ENCODE measurements at places on chromosomes 11 and 22. TPM values are rescaled to one million over a fixed set of nuclear protein-coding genes. Genes with fewer than 3 reads are reported as not detected.

The WNT11 gene
- 0.16 TPM for total RNA-seq

The RAG2 gene
- total RNA-seq, result not detected

The BEST1 gene
- 0.96 TPM for total RNA-seq

The TALDO1 gene
- 163 TPM for total RNA-seq

DNA sequence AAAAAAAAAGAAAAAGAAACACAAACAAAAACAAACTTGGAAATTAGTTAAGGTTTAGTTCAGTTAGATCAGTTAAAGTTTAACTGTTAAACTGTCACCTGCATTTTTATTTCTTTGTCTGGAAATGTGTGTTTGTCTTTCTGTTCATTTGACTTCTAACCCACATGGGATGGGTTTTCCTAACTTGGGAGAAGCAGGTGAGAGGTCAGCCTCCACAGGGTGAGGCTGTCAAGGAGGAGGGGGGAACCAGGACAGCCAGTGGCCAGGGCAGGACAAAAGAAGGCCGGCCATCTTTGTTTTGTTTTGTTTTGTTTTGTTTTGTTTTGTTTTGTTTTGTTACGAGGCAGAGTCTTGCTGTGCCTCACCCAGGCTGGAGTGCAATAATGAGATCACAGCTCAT lies 13.4 kb upstream of the GCAT start:
- H3K36me3 ChIP-seq, result no peaks in the 10 kb centered on the region
- H3K27me3 ChIP-seq, result no peaks in the 10 kb centered on the region
- DNase-seq, result no peak
- no peak overlapping the region for H3K4me3 ChIP-seq
- H3K27ac ChIP-seq, result no peak overlapping the region

- no peaks in the 10 kb centered on the region for H3K4me1 ChIP-seq
- H3K36me3 ChIP-seq, result no peaks in the 10 kb centered on the region
- no peak overlapping the region for H3K27ac ChIP-seq
- DNase-seq, result no peak
- no peaks in the 10 kb centered on the region for H3K27me3 ChIP-seq
- no peak overlapping the region for H3K4me3 ChIP-seq
Observed at GRCh38 chr11:112455791-112456190, 195.1 kb upstream of the PLET1 start.

- H3K27me3 ChIP-seq, result no peaks in the 10 kb centered on the region
- H3K4me1 ChIP-seq, result no peaks in the 10 kb centered on the region
- H3K27ac ChIP-seq, result no peak overlapping the region
- H3K36me3 ChIP-seq, result no peaks in the 10 kb centered on the region
- no peak overlapping the region for H3K4me3 ChIP-seq
Observed at GRCh38 chr11:82043316-82043715, 690.3 kb downstream of the FAM181B start.

DNA sequence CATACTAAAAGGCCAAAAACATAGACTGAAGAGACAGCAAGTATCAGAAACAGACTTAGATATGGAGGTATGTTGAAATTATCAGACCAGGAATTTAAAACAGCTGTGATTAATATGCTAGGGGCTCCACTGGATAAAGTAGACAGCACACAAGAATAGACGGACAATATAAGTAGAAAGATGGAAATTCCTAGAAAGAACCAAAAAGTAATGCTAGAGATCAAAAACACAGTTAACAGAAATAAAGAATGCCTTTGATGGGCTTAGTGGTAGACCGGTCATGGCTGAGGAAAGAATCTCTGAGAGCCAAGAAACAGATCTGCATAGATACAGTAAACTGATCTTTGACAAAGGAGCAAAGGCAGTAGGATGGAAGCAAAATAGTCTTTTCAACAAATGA lies 250.2 kb downstream of the SWAP70 start:
- H3K27me3 ChIP-seq, result no peaks in the 10 kb centered on the region
- no peak for DNase-seq
- H3K4me1 ChIP-seq, result no peaks in the 10 kb centered on the region

- no peaks in the 10 kb centered on the region for H3K27me3 ChIP-seq
- H3K36me3 ChIP-seq, result no peaks in the 10 kb centered on the region
- no peaks in the 10 kb centered on the region for H3K4me1 ChIP-seq
- DNase-seq, result no peak
Observed at GRCh38 chr11:26442131-26442530, 110.2 kb downstream of the ANO3 start.

DNA sequence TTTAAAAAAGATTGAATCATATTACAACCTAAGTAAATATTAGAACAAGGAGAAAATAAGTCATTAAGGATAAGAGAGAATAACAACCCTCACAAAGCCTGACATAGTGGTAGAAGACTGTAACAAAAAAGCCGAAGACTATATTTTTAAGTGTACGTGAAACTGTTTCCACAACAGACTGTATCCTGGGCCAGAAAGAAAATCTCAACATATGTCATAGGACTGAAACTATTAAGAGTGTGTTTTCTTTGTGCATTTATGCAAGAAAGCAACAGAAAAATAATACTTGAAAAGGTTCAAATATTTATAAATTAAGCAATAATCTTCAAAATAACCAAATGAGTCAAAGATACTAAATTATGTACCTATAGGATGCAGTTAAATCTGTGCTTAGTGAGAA lies 309.8 kb downstream of the CASP12 start:
- no peaks in the 10 kb centered on the region for H3K36me3 ChIP-seq
- H3K4me1 ChIP-seq, result peaks cover 5% of the 10 kb centered on the region
- no peaks in the 10 kb centered on the region for H3K27me3 ChIP-seq

GRCh38 chr11:12868315-12869073 lies 140.6 kb upstream of the RASSF10 start:
- no peak for DNase-seq
- H3K27ac ChIP-seq, result no peak overlapping the region
- H3K4me1 ChIP-seq, result peaks cover 60% of the 10 kb centered on the region
- H3K4me3 ChIP-seq, result no peak overlapping the region

DNA sequence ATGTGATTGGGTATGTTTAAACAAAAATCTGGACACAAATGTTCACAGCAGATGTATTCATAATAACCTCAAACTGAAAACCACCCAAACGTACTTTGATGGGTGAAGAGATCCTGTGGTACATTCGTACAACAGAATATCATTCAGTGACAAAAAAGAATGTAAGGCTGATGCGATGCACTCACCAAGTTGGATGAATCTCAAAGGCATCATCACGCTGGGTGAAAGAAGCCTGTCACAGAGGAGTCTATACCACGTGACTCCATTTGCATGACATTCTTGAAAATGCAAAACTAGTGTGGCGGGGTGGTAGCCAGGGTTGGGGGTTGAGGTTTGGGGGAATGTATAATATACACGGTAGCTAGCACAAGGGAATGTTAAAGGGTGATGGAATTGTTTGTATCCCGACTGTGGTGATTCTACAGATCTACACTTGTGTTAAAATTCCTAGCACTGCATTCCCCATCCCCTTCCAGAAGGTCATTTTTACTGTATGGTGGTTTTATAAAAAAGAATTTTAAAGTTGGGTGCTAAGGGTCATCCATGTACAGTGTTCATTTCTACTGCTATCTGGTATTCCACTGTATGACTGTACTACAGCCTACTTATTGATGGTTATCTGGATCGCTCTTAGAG lies 35.0 kb upstream of the SLC25A1 start:
- H3K27ac ChIP-seq, result no peak overlapping the region
- H3K27me3 ChIP-seq, result no peaks in the 10 kb centered on the region
- H3K4me3 ChIP-seq, result no peak overlapping the region

- H3K4me3 ChIP-seq, result no peak overlapping the region
- no peak for DNase-seq
- no peaks in the 10 kb centered on the region for H3K36me3 ChIP-seq
- H3K27me3 ChIP-seq, result no peaks in the 10 kb centered on the region
Observed at GRCh38 chr11:61666684-61667297, 13.4 kb upstream of the DAGLA start.

- H3K27ac ChIP-seq, result peak overlapping the region; percentile 46
- H3K36me3 ChIP-seq, result no peaks in the 10 kb centered on the region
- DNase-seq, result no peak
- peaks cover 20% of the 10 kb centered on the region for H3K4me1 ChIP-seq
- no peak overlapping the region for H3K4me3 ChIP-seq
Observed at GRCh38 chr22:44031158-44031952, 7.3 kb downstream of the PARVB start.

- no peak for DNase-seq
- no peaks in the 10 kb centered on the region for H3K4me1 ChIP-seq
- H3K36me3 ChIP-seq, result no peaks in the 10 kb centered on the region
- peaks cover 11% of the 10 kb centered on the region for H3K27me3 ChIP-seq
- no peak overlapping the region for H3K4me3 ChIP-seq
Observed at GRCh38 chr22:24822471-24822870, 16.5 kb downstream of the SGSM1 start.

GRCh38 chr11:7890417-7891172 lies 40.5 kb downstream of the OR10A6 start:
- no peak overlapping the region for H3K4me3 ChIP-seq
- H3K27ac ChIP-seq, result no peak overlapping the region
- no peak for DNase-seq
- peaks cover 12% of the 10 kb centered on the region for H3K4me1 ChIP-seq
- H3K36me3 ChIP-seq, result no peaks in the 10 kb centered on the region
- H3K27me3 ChIP-seq, result peaks cover 25% of the 10 kb centered on the region

GRCh38 chr22:37417677-37418348 lies 9.5 kb downstream of the ELFN2 start:
- no peak overlapping the region for H3K4me3 ChIP-seq
- H3K36me3 ChIP-seq, result no peaks in the 10 kb centered on the region
- H3K27me3 ChIP-seq, result peaks cover 65% of the 10 kb centered on the region
- peaks cover 20% of the 10 kb centered on the region for H3K4me1 ChIP-seq
- no peak for DNase-seq

DNA sequence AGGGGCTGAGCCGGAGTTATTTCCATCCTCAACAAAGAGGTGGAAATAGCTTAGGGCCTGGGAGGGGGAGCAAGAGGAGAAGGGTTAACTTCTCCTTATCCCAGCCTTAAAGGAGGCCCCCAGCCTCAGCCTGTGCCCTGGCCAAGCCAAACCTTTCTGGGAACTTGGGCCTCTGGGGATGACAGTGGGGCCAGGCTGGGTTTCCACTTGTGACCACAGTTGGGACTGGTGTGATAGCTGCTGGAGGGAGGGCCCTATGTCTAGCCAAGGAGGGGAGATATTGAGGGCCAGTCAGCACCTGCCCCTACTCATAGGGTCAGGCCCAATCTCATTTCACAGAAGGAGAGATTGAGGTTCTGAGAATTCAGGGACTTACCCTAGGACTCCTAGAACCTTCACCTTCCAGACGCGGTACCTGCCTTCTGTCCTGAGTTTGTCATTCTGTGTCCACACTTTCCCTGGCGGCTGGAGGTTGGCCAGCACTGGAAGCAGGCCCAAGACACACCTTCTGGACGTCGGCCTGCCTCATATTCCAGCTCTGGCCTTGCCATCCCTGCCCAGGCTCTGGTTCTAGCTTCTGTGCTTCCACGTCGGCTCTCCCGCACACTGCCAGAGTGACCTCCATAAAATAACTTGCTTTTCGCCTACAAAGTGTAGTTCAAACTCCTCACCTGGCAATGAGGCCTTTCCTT lies 3.1 kb downstream of the RELT start:
- H3K27me3 ChIP-seq, result no peaks in the 10 kb centered on the region
- DNase-seq, result no peak
- H3K27ac ChIP-seq, result no peak overlapping the region
- peak overlapping the region; percentile 93 for H3K4me3 ChIP-seq
- peaks cover 33% of the 10 kb centered on the region for H3K4me1 ChIP-seq
- no peaks in the 10 kb centered on the region for H3K36me3 ChIP-seq

DNA sequence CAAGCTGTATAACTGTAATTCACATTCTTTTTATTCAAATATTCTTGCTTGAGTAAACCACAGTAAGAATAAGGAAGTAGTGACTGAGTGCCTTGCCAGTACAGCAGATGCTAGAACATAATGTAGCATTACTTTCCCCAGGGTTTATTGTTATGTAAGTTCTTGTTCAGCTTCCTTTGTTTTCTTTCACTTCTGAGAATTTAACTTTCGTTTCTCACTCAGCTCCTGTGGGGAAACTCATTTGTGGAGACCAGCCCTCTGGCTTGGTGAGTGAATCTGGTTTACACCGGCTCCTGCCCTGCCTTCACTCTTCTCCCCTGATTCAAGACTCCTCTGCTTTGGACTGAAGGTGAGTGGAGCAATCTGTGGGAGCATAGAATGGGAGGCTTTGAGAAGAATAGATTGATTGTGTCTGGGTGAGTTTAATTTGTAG lies at the start of gene TRIM22:
TSS of gene TRIM22 (plus strand) at position 240 of the 433 bp plus-strand sequence. CDS start 6,443 bp downstream, outside the sequence.
- peak within 1 kb of the TSS; percentile 78 for H3K27ac ChIP-seq
- H3K4me3 ChIP-seq, result peak within 1 kb of the TSS; percentile 7
- peaks cover 7% of the 10 kb centered on the region for H3K36me3 ChIP-seq

GRCh38 chr11:131077340-131077739 lies 161.1 kb upstream of the SNX19 start:
- H3K27me3 ChIP-seq, result no peaks in the 10 kb centered on the region
- H3K27ac ChIP-seq, result no peak overlapping the region
- DNase-seq, result no peak
- H3K4me1 ChIP-seq, result no peaks in the 10 kb centered on the region

- H3K27me3 ChIP-seq, result peaks cover 65% of the 10 kb centered on the region
- H3K27ac ChIP-seq, result no peak overlapping the region
- peak overlapping the region; percentile 82 for H3K4me3 ChIP-seq
- no peaks in the 10 kb centered on the region for H3K36me3 ChIP-seq
- peak; percentile 58 for DNase-seq
- peaks cover 26% of the 10 kb centered on the region for H3K4me1 ChIP-seq
Observed at GRCh38 chr22:38455530-38456271, 702 bp upstream of the KCNJ4 start.

- no peak for DNase-seq
- no peaks in the 10 kb centered on the region for H3K4me1 ChIP-seq
- H3K27ac ChIP-seq, result no peak overlapping the region
Observed at GRCh38 chr11:39860931-39861330, 1598.5 kb downstream of the LRRC4C start.

Measured in neural crest cell (in vitro differentiated cells).